CD4-positive, alpha-beta T cell (primary cell): ENCODE measurements at places on chromosomes 6 and 20.

DNA sequence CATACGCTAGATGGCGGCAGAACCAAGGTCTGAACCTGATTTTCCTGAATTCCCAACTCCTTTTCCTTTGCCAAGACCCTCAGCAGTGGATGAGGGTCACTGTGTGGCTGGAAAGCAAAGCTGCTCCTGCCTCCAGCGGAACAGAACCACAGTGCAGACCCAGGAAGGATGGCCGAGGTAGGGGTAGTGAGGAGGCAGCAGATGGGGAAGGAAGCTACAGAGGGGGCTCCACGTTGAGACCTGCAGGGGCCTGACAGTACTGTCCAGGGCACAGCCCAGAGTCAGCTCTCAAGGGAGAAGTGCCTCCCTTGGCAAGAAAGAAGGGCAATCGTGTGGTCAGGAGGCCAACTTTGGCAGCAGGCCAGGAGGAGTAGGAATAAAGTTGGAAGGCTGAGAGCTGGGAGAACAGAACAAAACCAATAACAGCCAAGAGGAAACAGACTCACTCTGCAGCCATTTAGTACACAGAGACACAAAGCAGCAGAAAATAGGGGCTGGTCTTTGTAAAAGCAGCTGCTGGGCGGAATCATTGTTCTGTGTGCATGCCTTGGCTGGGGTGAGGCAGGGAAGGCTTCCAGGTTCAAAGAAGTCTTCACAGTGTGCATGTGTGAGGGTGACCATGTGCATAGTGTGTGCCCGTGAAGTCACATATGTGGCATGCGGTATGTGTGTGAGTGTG, 3.1 kb downstream of the GABRR2 start:
- H3K27ac ChIP-seq = no peak overlapping the region
- peaks cover 2% of the 10 kb centered on the region for H3K4me1 ChIP-seq
- H3K36me3 ChIP-seq = peaks cover 4% of the 10 kb centered on the region

GRCh38 chr6:154509421-154510143, 903 bp downstream of the CNKSR3 start:
- H3K36me3 ChIP-seq = no peaks in the 10 kb centered on the region
- peaks cover 29% of the 10 kb centered on the region for H3K27me3 ChIP-seq
- no peak overlapping the region for H3K27ac ChIP-seq
- peaks cover 8% of the 10 kb centered on the region for H3K4me1 ChIP-seq
- H3K4me3 ChIP-seq = peak overlapping the region; percentile 25

GRCh38 chr6:55812509-55812908, 62.9 kb downstream of the BMP5 start:
- no peak overlapping the region for H3K27ac ChIP-seq
- no peaks in the 10 kb centered on the region for H3K27me3 ChIP-seq
- DNase-seq = no peak
- no peaks in the 10 kb centered on the region for H3K36me3 ChIP-seq

DNA sequence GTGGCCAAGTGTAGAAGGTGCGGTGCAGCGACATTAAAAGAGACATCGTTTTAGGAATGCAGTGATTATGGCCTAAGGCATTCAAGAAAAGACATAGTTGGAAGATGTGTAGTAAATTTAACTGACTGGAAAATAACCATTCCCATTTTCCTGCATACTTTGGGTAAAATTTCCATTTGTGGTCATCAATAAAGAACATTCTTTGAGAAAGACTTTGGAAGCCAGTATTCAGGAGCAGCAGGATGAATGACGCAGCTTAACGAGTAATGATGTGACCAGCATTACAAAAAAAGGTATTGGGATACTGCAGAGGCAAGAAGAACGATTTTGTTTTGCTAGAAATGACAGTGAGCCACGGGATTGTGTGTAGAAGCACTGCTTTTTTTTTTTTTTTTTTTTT, 7.0 kb upstream of the RWDD1 start:
- H3K4me1 ChIP-seq = peaks cover 8% of the 10 kb centered on the region
- H3K27ac ChIP-seq = no peak overlapping the region
- no peak for DNase-seq
- no peaks in the 10 kb centered on the region for H3K36me3 ChIP-seq

GRCh38 chr6:39820553-39820952, 28.4 kb downstream of the DAAM2 start:
- H3K27me3 ChIP-seq = no peaks in the 10 kb centered on the region
- H3K4me1 ChIP-seq = no peaks in the 10 kb centered on the region
- no peak overlapping the region for H3K4me3 ChIP-seq
- no peak overlapping the region for H3K27ac ChIP-seq

- H3K27ac ChIP-seq = no peak overlapping the region
- H3K4me1 ChIP-seq = peaks cover 7% of the 10 kb centered on the region
- H3K4me3 ChIP-seq = no peak overlapping the region
- no peaks in the 10 kb centered on the region for H3K36me3 ChIP-seq
Measured at GRCh38 chr6:109087661-109088264, 6.9 kb downstream of the SESN1 start.

- no peak overlapping the region for H3K4me3 ChIP-seq
- peaks cover 19% of the 10 kb centered on the region for H3K4me1 ChIP-seq
- no peak overlapping the region for H3K27ac ChIP-seq
- H3K36me3 ChIP-seq = no peaks in the 10 kb centered on the region
- H3K27me3 ChIP-seq = no peaks in the 10 kb centered on the region
Measured at GRCh38 chr6:37106982-37107491, 62.9 kb upstream of the PIM1 start.

- H3K4me3 ChIP-seq = no peak overlapping the region
- H3K36me3 ChIP-seq = no peaks in the 10 kb centered on the region
- no peak for DNase-seq
- H3K27me3 ChIP-seq = no peaks in the 10 kb centered on the region
Measured at GRCh38 chr6:160203522-160203921, 55.1 kb downstream of the SLC22A2 start.

GRCh38 chr20:17161673-17162481, 65.0 kb upstream of the PCSK2 start:
- no peaks in the 10 kb centered on the region for H3K36me3 ChIP-seq
- no peak for DNase-seq
- no peaks in the 10 kb centered on the region for H3K27me3 ChIP-seq
- no peak overlapping the region for H3K4me3 ChIP-seq

- no peaks in the 10 kb centered on the region for H3K27me3 ChIP-seq
- H3K4me1 ChIP-seq = peaks cover 34% of the 10 kb centered on the region
- DNase-seq = no peak
- no peak overlapping the region for H3K4me3 ChIP-seq
Measured at GRCh38 chr20:50911716-50912115, 19.5 kb downstream of the ADNP start.

DNA sequence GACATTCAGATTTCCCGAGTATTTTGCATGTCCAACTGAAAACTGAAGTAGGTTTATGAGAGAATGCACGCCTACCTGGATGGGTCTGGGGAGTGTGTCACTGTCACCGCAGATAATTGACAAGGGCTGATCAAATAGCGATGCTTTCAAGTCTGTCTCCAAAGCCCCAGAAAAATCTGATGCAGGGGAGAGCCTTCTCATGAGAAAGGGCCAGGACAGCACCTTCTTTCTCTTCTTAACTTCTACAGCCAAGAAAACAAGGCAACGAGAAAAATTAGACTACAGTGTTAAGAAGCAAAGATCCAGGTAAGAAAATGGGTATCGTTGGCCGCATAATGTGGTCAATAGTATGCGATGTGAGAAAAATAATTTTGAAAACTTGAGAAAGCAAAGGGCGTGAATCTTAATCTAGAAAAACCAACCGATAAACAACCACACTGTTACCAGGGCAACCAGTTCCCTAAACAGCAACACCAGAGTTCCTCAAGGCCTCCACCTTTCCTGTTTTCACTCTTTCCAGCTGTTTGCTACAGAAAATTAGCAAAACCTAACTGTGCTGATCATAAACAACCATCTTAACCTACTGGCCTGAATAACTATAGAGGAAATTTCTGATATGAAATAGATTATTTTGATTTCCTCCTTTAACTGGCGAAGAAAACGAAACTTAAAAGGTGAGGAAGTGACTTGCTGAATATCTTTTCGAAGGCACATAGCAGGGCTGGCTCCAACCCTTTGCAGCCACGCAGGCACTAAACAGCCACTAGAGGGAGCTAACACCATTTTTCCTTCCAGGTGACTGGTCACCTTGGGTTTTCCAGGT, 2.6 kb downstream of the TAGAP start:
- H3K27ac ChIP-seq = peak overlapping the region; percentile 81
- H3K4me3 ChIP-seq = peak overlapping the region; percentile 88
- peaks cover 61% of the 10 kb centered on the region for H3K4me1 ChIP-seq
- peak; percentile 72 for DNase-seq
- H3K27me3 ChIP-seq = no peaks in the 10 kb centered on the region
- H3K36me3 ChIP-seq = peaks cover 69% of the 10 kb centered on the region
